Right forelimb (tissue), 1 donor: ENCODE measurements at places on chromosomes 13 and 19.

DNA sequence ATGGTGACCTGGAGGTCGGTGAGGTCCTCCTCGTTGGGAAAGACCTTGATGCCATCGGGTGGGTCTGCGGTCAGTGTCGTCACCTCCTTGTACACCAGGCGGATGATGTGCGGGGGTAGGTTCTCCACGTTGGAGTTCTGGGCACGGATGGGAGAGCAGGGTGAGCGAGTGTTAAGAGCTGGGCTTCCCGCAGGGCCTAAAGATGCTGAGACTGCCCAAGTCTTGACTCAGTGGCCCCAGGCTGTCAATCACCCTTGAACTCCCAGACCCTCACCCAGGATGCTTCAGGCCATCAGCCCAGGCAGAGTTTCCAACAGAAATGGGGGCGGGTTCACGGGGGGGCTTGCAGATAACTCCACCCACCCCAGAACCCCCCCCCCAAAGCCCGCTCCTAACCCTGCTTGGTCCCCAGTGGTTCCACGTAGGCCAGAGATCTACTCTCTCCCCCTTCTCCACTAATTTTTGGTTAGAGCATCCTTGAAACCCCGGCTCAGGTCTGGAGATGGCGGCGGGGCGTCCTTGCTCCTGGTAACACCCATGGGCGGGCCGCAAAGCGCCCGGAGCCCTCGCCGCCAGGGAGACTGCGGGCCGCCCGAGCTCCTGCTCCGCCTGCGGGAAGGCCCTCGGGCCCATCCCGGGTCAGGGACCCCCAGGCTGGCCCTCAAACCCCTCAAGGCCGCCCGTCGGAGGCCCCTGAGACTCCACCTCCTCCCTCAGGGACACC is 600 bp downstream of the UBE2S start:
- peak; percentile 66 for DNase-seq

GRCh38 chr19:35354898-35355297 is 3.4 kb upstream of the FFAR3 start:
- no peak for DNase-seq

DNA sequence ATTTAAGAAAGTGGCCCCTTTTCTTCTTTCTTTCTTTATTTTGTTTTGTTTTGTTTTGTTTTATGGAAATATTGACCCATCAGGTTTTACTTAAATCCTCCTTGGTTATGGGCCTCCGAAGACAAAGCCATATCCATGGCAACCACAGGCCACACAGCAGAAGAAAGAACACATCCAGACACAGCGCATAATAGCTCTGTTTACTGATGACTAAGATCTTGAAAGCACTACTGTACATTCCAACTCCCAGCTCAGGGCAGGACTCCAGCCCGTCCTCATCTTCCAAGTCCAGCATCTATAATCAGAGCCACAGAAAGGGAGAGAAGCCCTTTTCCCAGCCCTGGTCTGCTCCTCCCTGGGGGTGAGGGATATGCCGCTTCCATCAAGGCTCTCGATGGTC is 84.3 kb downstream of the NUFIP1 start:
- DNase-seq, result peak; percentile 89

- DNase-seq, result no peak
These were observed 143.2 kb upstream of the ZNF507 start for GRCh38 chr19:32202244-32202643.

- DNase-seq, result peak; percentile 68
These were observed 6.5 kb upstream of the HSD17B14 start for GRCh38 chr19:48842789-48843162.

- no peak for DNase-seq
These were observed 192.9 kb downstream of the PDS5B start for GRCh38 chr13:32779119-32779518.

GRCh38 chr13:40259899-40260298 is 406.5 kb downstream of the FOXO1 start:
- no peak for DNase-seq
